Stimulated activated CD4-positive, alpha-beta T cell treated with anti-CD3 and anti-CD28 coated beads, Interleukin-2, amount 100 ng/mL, for 4 hours (primary cell): ENCODE measurements at places on chromosomes 3 and 15.

DNA sequence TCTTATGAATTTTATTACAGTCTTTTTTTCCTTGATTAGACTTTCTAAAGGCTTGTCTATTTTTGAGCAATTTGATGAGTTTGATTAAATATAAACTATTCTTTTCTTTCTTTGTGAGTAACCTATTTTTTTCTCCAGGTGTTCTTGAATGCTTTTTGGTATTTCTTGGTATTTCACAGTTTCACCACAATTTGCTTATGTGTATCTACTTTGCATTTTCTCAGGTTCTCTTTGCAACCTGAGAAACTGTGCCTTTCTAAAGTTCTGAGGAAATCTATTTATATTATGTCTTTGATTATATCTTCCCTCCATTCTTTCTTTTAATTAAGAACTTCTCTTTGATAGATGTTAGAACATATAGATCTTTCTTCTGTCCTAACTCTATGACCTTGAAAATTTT is 117.1 kb upstream of the MLF1 start:
- DNase-seq, result no peak

DNA sequence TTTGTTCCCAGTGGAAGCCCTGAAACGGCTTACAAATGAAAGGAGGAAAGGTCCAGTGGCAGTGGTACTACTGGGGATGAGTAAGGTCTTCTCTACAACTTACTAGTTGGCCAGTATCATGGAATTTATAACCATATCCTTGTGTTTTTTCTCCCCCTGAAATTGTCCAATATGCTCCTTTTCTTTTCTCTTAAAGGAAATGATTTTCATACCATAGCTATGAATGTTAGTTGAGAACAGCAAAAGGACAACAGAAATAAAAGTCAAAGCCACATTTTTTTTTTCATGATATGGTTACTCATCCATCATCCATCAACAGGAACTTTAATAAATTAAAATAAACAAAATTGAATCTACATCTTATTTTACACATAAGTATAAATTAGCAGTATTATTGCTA is 450.4 kb downstream of the MFSD1 start:
- no peak for DNase-seq

- no peak for DNase-seq
These were observed 31.6 kb downstream of the GOLGA6L2 start for GRCh38 chr15:23415321-23415865.

DNA sequence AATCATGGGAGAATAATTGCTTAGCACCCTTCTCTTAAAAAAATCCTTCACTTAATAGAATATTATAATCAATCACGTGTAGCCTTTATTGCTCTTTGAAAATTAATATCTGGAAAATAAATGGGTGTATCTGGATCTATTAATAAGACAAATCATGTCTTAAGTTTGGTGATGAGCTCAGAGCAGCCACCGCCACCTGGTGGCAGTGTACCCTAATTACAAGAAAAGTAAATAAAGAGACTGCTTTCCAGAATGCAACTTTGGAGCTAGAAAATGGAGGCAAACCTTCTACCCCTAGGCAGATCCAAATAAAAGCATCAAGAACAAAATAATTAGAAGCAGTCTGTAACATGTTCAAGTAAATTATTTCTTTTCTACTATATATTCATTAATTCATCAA is 43.5 kb downstream of the EPHB1 start:
- DNase-seq, result no peak

GRCh38 chr15:100448481-100448880 is 80.3 kb downstream of the CERS3 start:
- DNase-seq, result no peak

- DNase-seq, result no peak
These were observed 113.3 kb upstream of the PTX3 start for GRCh38 chr3:157323360-157323759.

DNA sequence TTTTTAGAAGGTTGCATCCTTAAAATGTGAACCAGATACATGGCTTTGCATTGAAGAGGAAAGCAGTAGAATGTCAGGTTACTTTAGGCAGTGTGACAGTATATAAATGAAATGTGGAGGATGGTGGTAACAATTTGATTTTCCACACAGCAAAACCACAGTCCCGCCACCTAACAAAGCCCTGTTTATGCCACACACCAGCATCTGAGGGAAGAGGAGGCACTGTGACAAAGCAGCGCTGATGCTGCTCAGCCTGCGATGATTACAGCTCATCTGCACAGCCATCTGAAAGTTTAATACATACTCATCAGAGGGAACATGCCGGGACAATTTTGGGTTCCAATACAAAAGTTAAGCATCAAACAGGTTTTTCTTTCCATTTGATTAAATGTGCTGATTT is 8.9 kb downstream of the RNF7 start:
- no peak for DNase-seq

- no peak for DNase-seq
These were observed 14.8 kb upstream of the ACSBG1 start for GRCh38 chr15:78249131-78249530.
